T-cell (primary cell): ENCODE measurements at places on chromosomes 3 and 15.

- no peak for DNase-seq
These were observed 225.6 kb downstream of the TIGIT start for GRCh38 chr3:114519415-114519814.

- no peak for DNase-seq
These were observed 6.2 kb downstream of the MELTF start for GRCh38 chr3:197023241-197023997.

GRCh38 chr3:58613236-58614132 lies 36.3 kb upstream of the FAM107A start:
- no peak for DNase-seq

DNA sequence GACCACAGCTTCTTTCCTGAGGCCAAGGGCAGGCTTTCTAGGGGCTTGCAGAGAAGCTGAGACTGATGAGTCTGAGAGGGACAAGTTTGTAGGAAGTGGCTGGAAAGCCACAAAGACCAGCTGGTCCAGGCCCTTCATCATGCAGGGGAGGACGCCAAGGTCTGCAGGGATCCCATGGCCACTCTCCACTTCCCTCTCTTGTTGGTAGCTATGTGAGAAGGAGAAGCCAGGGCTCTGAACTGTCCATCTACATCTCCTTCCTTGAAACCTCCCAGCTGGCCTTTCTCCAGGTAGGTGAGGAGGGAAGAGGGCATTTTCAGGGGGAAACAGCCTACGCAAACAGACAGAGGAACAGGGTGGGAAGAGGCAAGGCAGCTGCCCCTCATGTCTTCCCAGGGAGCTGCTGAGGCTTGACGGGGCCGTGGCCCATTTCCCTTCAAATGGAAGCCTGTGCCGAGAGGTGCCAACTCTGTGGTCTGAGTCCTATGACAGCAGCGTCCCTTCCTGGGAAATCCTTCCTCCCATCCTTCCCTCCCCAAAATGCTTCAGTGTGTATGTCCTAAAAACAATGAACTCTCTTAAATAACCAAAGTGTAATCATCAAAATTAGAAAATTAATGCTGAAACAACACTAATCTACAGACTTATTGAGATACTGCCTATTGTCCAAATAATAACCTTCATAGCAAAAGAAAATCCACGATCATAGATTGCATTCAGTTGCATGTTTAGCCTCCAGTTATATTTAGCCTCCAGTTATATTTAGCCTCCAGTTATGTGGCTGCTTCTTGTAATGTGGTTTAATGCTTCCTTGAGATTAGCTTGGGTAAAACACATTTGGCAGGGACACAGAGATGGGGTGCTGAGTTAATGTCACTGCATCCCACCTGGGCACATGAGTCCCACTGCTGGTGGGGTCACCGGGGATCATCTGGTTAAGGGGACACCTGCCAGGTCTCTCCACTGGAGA lies 36.0 kb downstream of the GNB5 start:
- DNase-seq: no peak

DNA sequence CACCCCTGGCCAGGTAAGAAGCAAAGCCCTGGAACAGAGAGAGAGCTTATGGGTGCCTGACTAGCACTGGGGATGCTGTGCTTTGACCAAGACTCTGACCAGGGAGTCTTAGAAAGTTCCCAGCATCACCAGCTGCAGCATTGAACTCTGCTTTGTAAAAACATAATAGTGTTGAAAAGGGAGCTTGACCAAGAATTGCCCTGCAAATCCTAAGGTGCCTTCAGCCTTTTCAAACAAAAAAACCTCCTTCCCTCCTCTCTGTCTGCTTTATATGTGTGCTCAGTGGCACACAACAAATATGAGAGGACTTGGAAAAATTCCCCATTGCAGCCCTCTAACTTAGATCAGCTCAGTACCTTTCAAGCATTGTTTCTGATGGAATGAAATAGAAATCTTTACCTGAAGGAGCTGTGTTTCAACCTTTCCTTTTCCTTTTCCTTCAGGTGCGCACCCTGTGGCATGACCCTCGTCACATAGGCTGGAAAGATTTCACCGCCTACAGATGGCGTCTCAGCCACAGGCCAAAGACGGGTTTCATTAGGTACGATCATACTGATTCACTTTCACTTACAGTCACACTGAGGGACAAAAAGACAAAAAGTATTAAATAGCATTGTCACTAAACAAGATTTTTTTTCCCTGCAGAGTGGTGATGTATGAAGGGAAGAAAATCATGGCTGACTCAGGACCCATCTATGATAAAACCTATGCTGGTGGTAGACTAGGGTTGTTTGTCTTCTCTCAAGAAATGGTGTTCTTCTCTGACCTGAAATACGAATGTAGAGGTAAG lies 13.0 kb downstream of the THBS1 start:
- DNase-seq: no peak

DNA sequence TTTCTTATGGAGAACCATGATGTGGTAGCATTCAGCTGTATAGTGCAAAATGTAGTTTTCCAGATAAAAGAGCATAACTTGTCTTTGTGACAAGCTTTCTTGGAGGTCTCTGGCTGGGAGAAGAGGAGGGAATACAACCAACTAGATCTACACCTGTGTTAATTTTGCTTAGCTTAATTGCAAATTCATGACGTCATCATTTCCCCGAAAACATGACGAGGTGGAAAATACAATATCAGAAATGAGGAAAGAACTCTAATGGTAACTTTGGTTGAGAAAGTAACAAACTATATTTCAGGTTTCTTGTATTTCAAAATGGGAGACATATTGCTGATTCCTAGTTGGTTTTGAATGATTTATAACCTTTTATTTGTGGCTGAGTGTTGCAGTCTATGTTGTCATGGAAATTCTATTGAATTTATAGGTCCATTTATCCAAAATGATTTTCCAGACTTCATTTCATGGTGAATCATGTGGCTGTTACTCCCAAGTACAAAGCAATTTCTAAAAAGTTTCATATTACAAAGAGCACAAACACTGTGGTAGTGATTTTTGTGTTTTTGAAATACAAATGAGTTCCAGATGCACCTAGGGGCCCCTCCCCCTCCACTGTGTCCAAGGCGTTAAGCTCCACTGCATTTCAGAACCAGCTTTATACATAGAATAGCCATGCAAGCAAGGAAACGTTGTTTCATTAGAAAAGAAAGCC lies 307.2 kb downstream of the FEZF2 start:
- DNase-seq: no peak

- DNase-seq: peak; percentile 21
These were observed 123.8 kb downstream of the B3GALNT1 start for GRCh38 chr3:160981217-160981938.

DNA sequence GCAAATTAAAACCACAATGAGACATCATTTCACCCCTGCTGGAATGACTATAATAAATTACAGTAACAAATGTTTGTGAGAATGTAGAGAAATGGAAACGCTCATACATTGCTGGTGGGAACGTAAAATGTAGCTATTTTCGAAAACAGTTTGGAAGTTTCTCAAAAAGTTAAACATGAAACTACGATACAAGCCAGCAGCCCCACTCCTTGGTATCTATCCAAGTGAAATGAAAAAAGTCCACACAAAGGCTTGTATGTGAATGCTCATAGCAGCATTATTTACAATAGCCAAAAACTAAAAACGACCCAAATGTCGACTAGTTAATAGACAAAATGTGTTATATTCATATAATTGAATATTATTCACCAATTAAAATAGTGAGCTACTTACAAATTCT lies 22.9 kb upstream of the CFAP20DC start:
- DNase-seq: no peak

DNA sequence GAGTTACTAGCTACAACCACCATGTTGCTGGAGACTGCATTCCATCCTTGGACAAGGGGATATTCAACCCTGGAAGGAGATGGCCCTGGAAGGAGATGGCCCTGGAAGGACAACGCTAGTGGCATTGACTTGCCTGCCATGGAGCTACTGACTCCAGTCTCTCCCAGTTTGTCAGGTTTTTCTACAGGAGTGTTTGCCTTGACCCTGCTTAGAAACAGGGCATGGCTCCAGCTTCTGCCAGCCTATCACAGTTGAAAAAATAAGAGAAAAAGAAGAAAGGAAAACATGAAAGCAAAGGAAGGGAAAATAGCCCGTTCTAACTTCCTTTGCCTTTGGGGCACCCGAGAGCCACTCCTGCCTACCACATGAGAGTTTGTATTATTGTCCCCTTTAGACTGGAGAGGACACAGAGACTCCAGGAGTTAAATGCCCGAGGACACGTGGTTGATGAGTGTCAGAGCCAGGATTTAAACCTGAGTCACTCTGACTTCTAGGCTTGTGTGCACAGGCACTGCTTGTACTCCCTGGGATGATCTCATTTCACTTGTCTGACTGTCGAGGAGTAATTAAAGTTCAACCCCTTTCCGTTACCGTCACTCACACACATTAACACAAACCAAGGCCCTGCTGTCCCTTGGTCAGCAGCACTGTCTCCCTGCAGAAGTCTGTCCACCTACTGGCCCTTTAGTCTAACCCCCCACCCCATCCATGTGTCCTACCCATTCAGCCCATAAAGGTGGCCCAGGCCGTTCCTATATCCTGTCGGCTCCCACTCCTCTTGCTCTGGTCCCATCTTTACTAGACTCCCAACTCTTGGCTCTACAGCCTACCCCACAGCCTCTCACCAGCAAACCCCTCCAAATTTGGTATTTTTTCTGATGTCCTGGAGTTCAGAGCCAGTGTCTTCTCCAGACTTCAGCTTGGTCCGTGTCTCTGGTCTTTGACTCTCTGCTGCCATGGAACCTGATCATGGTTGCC lies 46.1 kb downstream of the C2CD4A start:
- DNase-seq: no peak

DNA sequence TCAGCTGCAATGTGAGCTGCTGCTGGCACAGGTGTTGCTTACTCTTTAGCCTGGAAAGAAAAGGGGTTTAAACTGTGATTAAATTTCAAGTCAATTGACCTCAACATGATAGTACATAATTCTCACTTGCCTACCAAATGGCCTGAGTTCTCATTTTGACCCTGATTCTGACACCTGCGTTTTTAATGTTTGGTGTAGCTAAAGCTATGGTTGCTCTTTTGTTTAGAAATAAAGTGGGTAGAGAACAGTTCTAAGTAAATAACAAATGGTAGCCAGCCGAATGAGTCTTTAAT lies 100.8 kb upstream of the SOX2 start:
- no peak for DNase-seq

- DNase-seq: no peak
These were observed 767 bp downstream of the EPM2AIP1 start for GRCh38 chr3:36991923-36992805.

- DNase-seq: no peak
These were observed 283.2 kb upstream of the STT3B start for GRCh38 chr3:31249545-31249944.

DNA sequence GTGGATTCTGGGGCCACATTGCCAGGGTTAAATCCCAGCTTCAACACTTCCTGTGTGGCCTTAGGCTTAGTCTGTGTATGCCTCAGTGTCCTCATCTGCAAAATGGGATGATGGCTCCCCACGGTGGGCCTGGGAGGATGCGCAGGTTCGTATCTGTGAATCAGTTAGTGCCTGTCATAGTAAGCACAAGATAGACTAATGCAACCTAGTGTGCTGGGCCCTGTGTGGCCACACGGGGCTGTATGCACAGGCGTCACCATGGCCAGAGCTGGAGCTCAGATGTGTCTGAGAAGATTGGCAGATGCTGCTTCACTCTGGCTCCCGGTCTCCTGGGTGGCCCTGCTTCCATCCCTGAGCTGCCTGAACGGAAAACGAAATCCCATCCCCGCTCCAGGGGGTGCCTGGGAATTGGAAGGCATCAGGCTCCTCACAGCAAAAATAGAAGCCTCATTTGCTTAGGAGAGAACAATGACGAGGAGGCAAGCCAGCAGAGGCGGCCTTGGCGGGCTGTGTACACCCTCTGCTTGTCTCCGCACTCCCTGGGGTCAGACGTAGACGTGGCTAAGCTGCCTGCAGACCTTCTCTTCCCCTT lies 103.6 kb downstream of the APBA2 start:
- no peak for DNase-seq

DNA sequence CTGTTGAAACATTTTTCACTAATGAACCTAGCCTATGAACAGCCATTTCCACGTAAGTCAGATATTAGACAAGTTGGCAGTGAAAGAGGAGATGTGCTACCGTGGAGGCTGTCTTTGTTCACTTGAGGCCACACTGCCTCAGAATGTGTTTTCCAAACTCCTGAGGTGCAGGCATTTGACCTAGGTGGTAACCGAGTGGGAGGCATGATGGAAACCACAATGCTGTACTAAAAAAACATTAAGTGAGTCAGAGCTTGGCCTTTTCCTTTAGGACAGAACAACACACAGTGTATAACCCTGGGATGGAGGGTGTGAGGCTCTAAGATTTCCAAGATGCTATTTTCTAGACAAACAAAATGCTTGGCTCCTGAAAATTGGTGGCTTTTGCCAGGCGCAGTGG lies 406.3 kb downstream of the SOX2 start:
- DNase-seq: no peak

DNA sequence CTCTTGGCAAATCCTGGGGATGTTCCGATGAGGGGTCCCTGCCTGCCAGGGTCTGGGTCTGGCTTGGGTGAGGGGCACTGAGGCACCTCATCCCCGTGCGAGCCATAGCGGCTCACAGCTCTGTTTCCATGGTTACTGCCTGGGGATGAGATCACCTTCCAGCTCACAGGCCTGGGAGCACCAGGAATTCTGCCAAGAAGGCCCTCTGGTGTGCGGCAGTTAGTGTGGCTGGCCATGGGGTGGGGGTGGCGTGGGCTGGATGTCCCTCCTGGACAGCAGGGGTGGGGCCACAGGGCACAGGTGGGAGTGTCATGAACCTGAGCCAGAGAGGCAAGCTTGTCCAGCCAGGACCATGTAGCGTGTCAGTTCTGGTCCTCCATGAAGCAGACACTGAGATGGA lies 22.1 kb upstream of the PRR23E start:
- DNase-seq: no peak

DNA sequence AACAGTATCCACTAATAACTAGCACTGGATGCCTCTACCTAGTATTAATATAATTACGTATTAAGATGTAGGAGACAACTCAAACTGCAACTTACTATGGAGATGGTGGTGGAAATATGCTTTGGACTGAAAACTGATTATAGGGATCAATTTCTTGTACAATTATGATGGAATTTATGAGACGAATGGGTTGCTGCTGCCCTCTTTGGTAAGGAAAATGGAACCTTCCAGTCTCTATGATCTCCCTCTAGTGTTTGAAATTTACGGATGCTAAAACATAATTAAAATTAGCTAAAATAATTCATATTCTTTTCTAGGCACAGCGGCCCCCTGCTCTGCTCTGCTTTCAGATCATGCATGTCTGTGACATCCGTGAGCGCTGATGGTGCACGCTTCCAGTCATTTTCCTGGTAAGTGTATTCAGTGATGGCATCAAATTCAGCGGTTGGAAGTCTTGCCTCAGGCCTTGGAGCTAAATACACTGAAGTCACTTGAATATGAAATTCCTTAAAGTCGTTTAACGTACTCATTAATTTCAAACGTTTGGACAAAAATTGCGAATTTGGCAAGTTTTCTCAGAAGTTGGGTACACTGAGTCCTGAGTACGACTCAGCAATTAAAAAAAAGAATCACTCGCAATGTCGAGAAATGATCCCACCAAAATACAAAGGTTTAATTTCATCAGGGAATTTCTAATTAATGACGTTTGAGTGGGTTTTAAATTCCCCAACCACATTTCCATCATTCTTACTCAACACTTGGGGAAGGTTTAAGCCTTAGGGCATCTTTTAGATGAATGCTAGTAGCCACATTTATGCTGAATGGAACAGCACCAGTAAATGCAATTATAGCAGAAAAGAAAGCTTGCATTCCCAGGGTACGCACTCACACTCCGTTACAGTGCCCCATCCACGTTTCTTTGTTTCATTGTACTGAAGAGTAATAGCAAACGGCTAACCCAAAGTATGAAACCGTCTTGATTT lies 132.6 kb downstream of the NR2F2 start:
- DNase-seq: no peak

- no peak for DNase-seq
These were observed 256.2 kb downstream of the RORA start for GRCh38 chr15:60972866-60973265.
